Bronchus fibroblast of lung (primary cell): ENCODE measurements at places on chromosomes 3 and 15. TPM values are rescaled to one million over a fixed set of nuclear protein-coding genes. Genes with fewer than 3 reads are reported as not detected.

Gene RFX7
- 3.3 and 4.2 TPM in 2 replicates for total RNA-seq

Gene MED12L
- 0.17 and 0.30 TPM in 2 replicates for total RNA-seq

Gene ATP6V1A
- 28.4 and 35.8 TPM in 2 replicates for total RNA-seq

Gene C3orf20
- total RNA-seq, result not detected in 2 replicates

Gene PDZRN3
- 3.7 TPM in 2 replicates for total RNA-seq

Gene HTR3E
- total RNA-seq, result not detected in 2 replicates

Gene ACTRT3
- total RNA-seq, result 3.6 and 3.7 TPM in 2 replicates

Gene POTEB
- not detected in 2 replicates for total RNA-seq

Gene PLCB2
- total RNA-seq, result 0.74 and 2.2 TPM in 2 replicates

Gene MUC20
- under 0.01 and 0.15 TPM in 2 replicates for total RNA-seq

Gene WNT5A
- total RNA-seq, result 31.4 and 33.5 TPM in 2 replicates

Gene ATP13A5
- total RNA-seq, result not detected in 2 replicates

Gene PTPRG
- total RNA-seq, result 27.9 and 31.9 TPM in 2 replicates

Gene ADGRG7
- not detected in 2 replicates for total RNA-seq

Gene ZNF662
- total RNA-seq, result 1.0 and 1.3 TPM in 2 replicates

Gene TICRR
- 8.0 and 10.3 TPM in 2 replicates for total RNA-seq

Gene GHSR
- total RNA-seq, result not detected in 2 replicates

Gene GOLGA8J
- total RNA-seq, result not detected in 2 replicates

Gene GALNT15
- 10.4 and 10.9 TPM in 2 replicates for total RNA-seq

Gene SSUH2
- under 0.01 TPM in 1 of 2 replicates, not detected in the other for total RNA-seq

Gene CPN2
- total RNA-seq, result not detected in 2 replicates
